ENCODE measurements at places on chromosomes 11 and 22.

DNA sequence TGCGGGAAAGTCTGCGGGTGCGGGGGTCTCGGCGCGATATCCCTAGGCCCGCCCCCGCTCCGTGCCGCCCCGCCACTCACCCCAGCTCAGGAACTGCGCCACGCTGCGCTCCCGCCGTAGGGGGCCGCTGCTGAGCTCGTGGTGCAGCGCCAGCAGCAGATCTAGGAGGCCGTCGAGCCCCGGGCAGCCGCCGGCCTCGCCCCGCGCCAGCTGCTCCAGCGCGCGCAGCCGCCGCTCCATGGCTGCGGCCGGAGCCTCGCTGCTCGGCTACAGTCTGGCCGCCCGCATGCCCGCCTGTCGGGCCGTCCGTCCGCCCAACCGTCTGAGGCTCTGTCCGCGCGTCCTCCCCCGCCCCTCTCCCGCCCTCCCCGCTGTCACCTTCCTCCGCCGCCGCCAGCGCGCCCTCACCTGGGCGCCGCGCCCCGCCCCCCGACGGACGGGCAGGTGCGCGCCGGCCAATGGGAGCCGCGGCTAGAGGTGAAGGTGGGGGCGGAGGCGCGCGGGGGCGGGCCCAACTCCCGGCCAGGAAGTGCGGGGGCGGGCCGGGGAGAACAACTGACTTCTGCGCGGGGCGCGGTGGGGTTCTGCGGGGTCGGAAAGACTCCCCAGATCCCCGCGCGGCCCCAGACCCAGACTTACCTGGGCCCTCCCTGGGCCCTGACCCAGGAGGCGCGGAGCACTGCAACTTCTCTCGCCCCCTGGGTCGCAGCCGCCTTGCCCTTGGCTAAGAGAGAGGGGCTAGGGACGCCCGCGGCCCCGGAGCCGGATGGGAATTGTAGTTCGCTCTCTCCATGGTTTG lies at the start of gene CDC42BPG:
Gene CDC42BPG, minus strand, starts transcription at position 324 of the 799 bp plus-strand sequence. Its CDS starts 84 bp downstream, at position 240.
- DNase-seq, result no peak

DNA sequence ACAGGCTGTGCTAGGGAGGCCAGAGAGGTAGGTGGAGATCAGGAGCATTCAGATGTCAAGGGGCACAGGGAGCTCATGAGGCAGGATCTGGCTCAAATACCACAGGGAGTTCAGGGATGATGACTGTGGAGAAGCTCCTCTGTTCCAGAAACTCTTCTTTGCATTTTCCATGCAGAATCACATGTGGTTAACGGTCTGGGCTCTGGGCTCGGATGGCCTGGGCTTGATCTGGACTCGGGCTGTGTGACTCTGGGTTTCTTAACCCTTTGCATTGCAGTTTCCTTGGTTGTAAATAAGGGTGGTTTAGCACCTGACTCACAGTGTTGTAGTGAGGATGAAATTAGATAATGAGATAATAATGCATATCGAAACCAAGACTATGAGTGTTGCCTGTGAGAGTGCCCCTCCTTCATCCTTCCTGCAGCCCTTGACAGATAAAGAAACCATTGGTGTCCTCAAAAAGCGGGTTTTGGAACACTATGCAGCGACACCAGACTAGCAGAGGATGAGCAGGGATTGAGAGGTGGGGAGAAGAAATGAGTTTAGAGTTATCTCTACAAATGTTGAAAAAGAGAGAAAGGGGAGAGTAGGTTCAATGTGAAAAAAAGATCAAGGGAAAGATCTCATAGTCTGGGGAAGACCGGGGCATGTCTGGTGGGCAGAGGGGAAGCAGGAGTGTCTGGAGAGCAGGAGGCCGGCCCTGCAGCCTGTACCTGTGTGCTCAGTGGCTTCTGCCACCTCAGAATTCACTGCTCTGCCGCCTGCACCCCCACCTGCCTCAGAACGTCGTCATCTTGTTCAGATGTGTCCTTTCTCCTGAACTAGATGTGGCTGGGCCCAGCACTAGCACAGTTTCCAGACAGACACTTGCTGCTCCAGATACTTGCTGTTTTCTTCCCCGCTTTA lies 197.8 kb upstream of the SORL1-AS1 start:
- DNase-seq, result no peak

- DNase-seq, result no peak
These were observed 3.4 kb upstream of the TMEM184B start for GRCh38 chr22:38276166-38276565.

DNA sequence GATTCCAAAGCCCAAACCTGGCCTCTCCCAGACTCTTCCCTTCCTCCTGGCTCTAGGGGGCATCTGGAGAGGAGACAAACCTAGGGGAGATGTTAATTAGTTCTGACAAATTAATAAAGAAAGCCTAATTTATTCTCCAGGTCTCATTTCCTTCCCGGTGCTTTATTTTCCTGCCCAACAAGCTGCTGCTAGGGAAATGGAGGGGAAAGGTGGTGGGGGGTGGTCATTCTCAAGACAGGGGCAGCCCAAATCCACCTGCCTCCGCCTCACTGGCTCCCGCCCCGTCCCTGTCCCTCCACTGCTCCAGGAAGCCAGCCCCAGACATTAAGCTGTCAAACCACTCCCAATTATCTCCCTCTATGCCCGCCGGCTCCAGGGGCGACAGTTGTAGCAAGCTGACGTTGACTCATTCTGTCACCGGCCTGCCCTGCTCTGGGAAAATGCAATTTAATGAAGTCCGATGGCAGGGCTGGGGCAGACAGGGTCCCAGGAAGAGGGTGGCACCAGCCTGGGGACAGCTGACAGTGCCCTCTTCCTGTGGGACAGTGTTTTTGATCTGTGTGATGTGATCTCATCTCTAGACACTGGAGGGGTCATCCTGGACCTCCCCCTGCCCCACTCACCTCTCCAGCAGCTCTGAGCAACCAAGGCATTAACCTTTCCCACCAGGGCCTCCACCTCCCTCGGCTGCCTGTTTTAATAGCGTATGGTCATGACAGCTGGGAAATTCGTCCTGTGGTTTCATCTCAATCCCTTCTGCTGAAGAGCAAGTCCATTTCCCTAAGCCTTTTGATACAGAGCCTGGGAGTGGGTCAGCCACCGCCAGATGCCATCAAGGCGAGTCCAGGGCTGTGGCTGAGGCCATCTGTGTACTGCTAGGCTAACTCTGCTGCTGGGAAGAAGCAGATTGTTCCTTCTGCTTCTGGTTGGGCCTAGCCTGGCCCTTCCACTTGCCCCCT lies 27.1 kb downstream of the NECTIN1 start:
- peak; percentile 7 for DNase-seq

- no peak for DNase-seq
These were observed 195 bp upstream of the CREB3L1 start for GRCh38 chr11:46277313-46277621.

Measured in AG04450 (cell line).